Astrocyte of the spinal cord (primary cell): ENCODE measurements at places on chromosomes 2 and 18.
A peak's percentile ranks its signal among the peaks of the same experiment; 100 is the strongest.

DNA sequence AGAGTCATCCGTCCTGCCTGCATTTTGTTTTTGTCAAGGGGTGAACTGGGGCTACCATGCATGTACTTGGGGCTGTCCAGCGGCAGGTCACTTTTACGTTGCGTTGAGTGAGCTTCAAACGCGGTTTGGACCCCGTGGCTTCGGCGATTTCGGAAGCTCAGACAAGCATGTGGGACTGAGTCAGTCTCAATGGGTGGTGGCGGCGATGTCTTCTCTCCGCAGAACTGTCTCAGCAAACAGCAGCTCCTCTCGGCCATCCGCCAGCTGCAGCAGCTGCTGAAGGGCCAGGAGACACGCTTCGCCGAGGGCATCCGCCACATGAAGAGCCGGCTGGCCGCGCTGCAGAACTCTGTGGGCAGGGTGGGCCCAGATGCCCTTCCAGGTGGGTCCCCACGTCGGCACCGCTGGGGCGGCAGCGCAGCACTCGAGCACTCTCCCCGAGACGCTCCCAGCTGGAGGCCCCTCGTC, 21.3 kb downstream of the FBLN7 start:
- no peak for DNase-seq

GRCh38 chr2:172281648-172282570, 145.5 kb upstream of the ITGA6 start:
- DNase-seq, result peak; percentile 69

DNA sequence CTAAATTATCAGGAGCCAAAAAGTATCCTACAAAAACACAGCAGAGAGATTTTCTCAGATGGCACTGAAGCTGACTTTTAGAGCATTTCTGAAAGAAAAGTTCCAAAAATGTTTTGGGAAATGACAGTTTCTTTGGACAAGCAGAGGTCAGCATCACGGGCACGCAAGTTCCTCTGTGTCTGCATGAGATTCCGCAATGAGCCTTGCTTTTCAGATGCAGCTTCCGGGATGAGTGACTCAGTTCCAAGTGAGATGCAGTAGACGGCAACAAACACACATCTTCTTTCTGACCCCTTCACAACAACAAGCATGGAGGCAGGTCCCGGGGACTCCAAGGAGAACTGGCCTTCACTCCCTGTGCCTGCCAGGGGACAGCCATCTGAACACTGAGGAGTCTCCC, 76.6 kb downstream of the EIPR1 start:
- DNase-seq, result no peak

DNA sequence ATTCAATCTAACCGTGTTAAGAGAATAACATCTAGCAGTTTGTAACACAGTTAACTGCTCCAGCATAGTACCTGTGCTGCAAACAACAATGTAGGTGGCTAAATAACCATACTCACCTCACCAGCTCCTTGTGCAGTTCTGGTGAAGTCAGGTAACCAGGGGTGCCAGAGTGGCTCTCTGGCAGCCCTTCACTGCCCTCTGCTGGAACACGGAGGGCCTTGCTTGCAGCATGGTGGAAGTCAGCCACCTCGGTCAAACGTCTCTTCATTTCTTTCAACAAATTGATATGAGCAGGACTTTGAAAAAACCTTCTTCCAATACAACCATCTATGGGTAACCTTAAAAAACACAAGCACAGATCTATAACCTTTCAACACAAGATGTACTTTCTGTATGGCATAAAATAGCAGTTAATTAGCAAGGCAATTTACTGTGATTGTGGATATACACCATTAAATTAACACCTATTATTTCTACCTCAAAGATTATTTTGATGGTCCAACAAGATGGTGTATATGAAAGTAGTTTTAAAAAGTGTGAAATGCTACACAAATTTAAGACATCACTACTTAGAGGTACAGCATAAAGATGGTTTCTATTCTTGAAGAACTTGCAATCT, 56.6 kb downstream of the EPG5 start:
- DNase-seq, result peak; percentile 66

DNA sequence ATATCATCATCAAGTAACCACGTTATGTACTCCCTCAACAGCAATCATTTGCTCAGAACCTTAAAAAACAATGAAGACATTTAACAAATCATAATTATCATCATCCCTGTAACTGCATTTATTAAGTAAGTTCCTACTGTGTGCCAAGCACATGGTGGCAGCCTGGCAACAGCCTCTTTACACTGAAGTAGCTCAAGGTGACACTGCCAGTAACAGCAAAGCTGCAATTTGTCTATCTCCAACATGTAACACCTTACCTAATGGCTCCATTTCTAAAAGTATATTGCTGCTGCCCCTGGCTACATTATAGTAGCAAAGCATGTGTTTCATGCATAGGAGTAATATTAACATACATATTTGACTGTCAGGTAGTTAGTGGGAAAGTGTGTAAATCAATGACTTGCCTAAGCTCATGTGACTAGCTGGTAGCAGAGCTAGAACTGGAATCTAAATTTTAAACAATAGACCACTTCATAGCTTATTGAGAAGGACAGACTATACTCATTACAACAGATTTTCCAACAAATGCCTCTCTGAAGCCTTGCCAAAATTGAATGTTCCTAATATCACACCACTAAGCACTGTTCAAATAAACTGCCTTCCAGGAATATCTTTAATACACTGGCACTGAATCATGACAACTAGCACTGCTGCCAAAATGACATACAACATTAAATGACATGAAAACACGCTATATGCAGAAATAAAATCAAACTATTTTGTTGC, 86.7 kb downstream of the L3MBTL4 start:
- DNase-seq, result no peak

DNA sequence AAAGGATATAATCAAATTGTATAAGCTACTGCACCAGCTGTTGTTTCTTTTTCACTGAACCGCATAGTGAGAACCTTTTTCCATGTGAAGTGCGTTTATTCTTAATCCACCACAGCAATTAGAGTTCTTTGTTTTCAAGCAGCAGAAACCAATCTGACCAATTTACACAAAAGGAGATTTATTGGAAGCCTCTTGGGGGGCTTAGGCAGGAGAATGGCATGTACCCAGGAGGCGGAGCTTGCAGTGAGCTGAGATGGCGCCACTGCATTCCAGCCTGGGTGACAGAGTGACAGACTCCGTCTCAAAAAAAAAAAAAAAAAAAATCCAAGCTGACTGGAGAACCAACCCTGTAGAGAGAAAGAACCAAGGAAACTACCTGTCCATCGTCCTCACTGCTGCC, 10.0 kb downstream of the ADNP2 start:
- no peak for DNase-seq

DNA sequence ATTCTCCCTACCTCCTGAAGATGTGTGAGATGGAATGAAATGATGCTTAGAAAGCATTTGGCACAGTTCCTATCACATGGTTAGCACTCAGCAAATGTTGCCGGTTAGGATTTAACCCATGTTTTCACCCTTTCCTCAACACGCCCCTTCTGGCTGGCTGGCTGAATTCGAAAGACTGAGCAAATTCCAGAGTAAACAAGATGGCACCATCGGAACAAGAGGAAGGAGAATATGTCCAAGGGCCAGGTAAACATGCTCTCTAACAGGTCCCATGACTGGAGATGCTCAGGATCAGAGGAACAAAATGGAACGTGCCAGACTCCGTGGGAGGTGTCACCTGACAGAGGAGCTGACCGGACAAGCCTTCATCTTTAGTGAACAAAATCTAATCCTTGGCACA, 145.6 kb downstream of the ANKRD44 start:
- DNase-seq, result no peak
